ENCODE measurements at places on chromosomes 5 and 9.

- DNase-seq, result no peak
Measured at GRCh38 chr5:163658702-163659567, 153.5 kb downstream of the MAT2B start.

DNA sequence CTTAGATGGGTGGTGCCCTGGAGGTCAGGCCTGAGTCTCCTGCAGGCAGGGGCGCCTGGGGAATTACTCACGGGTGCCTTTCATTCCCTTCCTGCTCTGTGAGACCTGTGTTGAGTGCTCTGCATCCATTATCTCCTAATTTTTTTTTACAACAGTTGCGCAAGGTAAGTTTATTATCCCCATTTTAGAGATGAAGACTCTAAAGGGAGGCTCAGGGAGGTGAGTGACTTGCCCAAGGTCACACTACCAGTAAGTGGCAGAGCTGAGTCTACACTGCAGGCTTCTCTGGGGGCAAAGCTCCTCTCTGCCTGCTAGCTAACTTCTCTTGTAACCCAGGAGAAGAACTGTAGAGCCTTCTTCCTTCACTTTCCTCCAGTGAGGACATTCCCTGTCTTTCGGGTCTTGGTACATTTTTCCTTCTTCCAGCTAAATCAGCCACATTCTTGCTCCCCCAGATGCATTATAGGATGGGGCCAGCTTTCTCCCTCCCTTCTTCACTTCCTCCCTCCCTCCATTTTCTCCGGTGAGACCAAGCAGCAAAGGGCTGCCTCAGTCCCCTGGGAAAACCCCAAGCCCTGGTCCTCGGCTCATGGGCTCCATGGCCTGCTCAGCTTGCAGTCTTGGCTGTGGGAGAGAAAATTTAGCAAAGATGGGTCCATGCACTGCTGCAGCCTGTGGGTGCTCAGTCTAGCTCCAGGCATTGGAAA lies 1.8 kb downstream of the PRR7 start:
- no peak for DNase-seq

- no peak for DNase-seq
Measured at GRCh38 chr9:92247981-92248380, 45.5 kb downstream of the IARS1 start.

- no peak for DNase-seq
Measured at GRCh38 chr9:4668604-4669003, 2.3 kb upstream of the SPATA6L start.

- DNase-seq, result peak; percentile 43
Measured at GRCh38 chr9:83406921-83407320, 131.3 kb downstream of the FRMD3 start.
